Osteoblast (primary cell): ENCODE measurements at places on chromosomes 12 and 14. TPM values are rescaled to one million over a fixed set of nuclear protein-coding genes. Genes with fewer than 3 reads are reported as not detected.

- DNase-seq, result no peak
Measured at GRCh38 chr12:13764748-13765147, 216.7 kb downstream of the GRIN2B start.

- DNase-seq, result no peak
Measured at GRCh38 chr14:76525106-76525821, 149.3 kb downstream of the ESRRB start.

- DNase-seq, result no peak
Measured at GRCh38 chr14:31982642-31983041, 94.5 kb upstream of the ARHGAP5 start.

DNA sequence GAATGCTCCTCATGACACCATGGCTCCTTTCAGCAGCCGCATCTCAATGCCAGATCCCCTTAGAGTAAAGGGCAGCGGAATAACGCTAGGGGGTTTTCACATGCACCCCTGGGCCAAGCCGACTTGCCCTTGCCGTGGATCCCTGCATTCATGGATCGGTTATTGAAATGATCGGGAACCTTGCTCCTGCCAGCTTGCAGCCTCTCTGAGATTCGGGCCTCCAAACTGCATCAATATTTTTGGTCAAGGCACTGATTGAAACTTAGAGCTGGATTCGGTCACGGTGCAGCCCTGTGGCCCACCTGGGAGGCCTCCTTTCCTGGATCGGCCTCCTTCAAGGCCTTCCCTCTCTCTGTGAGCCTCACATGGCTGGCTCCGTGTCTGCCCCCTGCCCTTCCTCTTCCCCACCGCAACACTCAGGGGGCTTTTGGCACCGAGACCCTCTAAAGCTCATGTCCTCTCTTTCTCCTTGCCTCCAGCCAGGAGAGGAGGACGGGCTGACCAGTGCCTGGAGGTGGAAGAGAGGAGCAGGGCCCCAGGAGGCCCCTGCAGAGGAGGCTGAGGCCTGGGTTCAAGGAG, 1.8 kb downstream of the PTPN6 start:
- peak; percentile 11 for DNase-seq

GRCh38 chr12:98869886-98870503, 224.9 kb downstream of the APAF1 start:
- DNase-seq, result no peak

GRCh38 chr14:50260511-50260910, 29.1 kb upstream of the SOS2 start:
- DNase-seq, result no peak

The KCNK13 gene
- total RNA-seq, result not detected in 2 replicates

The DBX2 gene
- not detected in 2 replicates for total RNA-seq

DNA sequence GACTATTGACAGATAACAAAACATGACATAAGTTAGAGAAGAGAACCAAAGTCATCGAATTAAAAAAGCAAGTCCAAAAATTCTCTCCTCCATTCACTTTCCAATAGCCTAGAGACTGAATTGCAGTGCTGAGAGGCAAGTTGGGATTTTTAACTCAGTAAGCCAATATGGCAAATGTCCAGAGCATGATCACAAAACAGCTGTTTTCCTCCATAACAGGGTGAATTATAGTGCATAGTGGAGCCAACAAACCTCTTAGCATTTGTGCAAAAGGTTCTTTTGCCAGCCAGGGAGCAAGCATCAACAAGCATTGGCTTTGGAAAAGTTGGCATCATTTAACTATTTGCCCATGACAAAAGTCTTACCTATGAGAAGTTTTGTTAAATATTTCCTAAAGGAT, 458.8 kb upstream of the NOVA1 start:
- no peak for DNase-seq

The LHX5 gene
- not detected in 2 replicates for total RNA-seq

DNA sequence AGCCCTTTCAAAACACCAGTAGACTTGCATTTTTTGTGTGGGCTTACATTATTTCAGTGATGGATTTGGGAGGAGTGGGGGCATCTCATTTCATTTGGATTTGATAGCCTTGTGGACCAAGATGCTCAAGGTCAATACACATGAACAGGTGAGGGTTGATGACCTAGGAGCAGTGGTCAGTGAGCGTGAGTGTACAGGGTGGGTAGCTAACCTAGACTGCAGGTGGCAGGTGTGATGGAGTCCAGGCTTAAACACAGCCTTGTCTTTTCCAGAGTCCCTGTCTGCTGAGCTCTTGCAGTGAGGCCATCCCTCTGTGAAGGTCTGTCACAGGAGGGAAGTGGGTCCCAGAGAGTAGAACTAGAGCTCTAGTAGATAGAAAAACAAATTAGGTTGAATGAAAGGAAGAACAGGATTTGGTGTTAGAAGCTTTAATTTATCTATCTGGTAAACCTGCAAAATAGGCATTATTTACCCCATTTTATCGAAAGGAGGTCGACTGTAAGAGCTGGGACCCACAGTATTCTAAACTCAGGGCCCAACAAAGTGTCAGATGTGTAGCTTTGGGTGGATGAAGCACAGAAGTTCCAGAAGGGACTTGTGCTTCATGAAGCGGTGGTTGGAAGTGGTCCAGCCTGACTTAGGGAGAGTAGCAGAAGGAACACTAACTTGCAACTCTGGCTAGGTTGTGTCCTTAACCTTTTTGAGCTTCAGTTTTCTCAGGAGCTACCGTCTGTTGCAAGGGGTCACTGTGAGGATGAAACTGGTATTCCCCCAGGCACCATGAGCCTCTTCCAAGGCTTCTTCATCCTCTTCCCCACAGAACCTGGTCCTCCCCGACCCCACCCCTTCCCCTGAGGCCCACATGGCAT, 18.2 kb downstream of the RPS6KL1 start:
- DNase-seq, result peak; percentile 61

The ADAM21 gene
- total RNA-seq, result under 0.01 TPM in 1 of 2 replicates, not detected in the other

- no peak for DNase-seq
Measured at GRCh38 chr14:76163668-76164363, 12.1 kb downstream of the GPATCH2L start.

GRCh38 chr12:92459850-92460249, 242.9 kb upstream of the PLEKHG7 start:
- DNase-seq, result no peak

DNA sequence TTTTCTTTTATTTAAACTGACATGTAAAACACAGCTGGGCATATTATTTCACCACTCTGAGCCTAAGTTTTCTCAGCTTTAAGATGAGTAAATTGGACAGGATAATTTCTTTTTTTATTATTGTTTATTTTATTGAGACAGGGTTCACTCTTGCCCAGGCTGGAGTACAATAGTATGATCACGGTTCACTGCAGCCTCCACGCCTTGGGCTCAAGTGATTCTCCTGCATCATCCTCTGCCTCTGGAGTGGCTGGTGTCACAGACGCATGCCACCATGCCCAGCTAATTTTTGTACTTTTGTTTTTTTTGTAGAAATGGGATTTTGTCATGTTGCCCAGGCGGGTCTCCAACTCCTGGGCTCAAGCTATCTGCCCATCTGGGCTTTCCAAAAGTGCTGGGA, 12.7 kb downstream of the BMAL2 start:
- no peak for DNase-seq

The SLC6A13 gene
- total RNA-seq, result not detected in 2 replicates

The PMEL gene
- 0.59 and 0.72 TPM in 2 replicates for total RNA-seq

- peak; percentile 71 for DNase-seq
Measured at GRCh38 chr12:95591731-95592130, 40.5 kb upstream of the USP44 start.

- peak; percentile 61 for DNase-seq
Measured at GRCh38 chr14:68535404-68536017, 257.4 kb downstream of the ZFP36L1 start.
